ENCODE measurements at places on chromosomes 6 and 20.

- DNase-seq: no peak
These were observed 14.6 kb upstream of the SYNJ2 start for GRCh38 chr6:157967020-157967419.

GRCh38 chr20:33647603-33648395 lies 14.3 kb upstream of the C20orf144 start:
- no peak for DNase-seq

DNA sequence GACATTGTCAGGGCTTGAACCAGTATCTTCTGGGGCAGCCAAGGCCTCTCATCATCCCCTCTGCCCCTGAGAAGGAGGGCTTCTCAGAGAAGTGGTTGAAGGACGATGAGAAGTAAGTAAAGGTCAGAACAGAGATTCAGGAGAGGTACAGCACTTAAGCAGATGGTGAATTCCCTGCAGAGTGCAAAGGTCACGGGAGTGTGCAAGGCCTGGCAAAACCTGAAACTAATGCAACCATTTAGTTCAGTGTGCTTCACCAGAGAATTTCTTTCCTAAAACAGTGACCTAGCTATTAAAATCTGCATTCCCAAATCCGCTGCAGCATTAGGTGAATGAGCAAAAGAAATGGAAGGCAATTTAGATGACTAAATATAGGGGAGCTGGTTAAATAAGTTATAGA lies 58.4 kb downstream of the TRERF1 start:
- DNase-seq: no peak

DNA sequence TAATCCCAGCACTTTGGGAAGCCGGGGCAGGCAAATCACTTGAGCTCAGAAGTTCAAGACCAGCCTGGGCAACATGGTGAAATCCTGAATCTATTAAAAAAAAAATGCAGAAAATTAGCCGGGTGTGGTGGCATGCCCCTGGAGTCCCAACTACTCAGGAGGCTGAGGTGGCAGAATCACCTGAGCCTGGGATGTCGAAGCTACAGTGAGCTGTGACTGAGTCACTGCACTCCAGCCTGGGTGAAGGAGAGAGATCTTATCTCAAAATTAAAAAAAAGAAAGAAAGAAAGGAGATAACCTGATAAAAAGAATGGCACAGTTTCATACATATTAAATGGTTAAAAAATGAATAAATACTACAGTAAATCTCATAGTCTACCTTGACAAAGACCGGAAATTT lies 123.6 kb upstream of the TNFAIP3 start:
- DNase-seq: no peak

DNA sequence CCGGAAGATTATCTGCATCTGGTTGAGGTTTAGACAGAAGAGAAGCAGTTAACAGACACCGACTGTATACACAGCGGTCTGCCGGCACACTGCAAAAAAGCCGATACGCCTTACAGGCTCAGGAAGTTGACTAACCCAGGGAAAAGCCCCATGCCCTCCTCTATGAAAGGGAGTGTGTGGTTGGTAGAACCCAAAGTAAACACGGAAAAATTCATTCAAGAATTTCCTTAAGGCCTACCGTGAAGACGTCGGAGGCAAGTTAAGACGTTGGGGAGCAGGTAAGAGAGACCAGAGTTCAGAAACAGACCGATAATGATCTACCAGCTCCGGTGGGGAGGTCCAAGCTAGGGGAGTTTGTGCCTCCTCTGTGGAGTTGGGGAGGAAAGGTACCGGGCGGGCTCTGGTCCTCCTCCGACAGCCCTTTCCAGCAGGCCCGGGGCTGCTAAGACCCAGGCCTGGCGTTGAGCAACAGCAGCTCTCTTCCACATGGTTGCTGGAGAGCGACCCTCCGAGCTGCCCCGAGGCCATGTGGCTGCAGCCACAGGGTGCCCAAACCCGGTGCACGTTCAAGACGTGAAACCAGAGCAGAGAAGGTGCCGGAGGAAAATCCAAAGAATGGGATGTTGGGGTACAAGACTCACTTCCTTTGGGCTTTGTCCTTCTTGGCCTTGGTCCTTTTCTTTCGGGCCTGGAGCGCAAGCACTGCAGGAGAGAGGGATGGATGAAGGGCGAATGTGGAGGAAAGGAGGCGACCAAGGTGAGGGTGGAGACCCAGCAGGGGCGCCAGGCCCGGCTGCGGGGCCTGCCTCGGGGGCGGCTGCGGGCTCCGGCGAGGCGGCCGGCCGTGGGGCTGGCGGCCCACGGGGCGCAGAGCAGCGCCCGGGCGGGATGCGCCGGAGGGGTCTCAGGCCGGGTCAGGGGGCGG lies 809 bp downstream of the SRPK1 start:
- peak; percentile 10 for DNase-seq

DNA sequence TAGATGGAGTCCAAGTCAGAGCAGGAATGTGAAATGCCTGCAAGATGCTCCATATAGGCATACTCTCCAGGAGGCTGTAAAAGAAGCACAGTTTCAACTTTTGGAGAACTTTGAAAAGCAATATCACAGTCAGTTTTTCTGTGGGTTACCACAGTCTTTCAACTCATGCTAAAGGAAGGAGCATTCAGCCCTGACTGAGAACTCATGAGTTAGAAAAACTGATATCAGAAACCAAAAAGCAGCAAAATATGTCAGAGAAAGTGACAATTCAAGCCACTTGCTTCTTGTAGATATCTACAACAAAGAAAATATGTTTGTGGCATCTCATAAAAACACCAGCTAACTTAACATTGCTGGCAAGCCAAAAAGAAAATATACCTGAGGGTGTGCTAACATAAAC lies 36.1 kb upstream of the PTCHD4 start:
- no peak for DNase-seq

DNA sequence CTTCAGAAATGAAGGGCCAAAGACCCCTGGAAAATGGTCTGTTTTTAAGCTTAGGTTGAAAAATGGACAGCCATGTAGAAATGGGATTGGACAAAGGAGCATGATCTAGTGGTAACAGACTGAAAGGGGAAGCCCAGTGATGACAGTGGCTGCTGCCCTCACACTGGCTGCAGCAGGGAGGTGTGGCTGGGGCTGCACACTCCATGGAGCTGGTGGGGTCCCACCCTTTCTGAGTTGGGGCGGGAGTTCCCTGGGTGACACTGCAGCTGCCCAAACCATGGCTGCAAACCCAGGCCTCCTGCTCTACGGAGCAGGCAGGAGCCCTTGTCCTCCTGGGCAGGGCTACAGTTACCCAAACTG lies 8.5 kb upstream of the PACSIN1 start:
- DNase-seq: no peak

DNA sequence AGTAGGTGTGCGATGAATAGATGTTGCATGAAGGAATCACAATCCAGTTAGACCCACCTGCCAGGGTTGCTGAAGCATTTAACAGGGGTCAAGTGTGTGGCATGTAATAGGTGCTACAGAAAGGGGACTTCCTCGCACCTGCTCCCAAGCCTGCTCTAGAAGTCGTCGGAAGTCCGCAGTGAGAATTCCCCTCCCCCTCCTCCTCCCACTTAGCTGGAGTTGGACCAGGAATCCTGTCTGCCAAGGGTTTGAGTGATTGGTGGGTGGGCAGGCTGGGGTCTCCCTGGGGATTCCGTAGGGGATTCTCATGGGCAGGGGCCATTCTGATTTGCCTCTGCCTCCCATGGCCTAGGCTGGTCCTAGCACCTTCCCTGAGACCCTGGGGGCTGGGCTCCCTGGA lies 10.3 kb downstream of the SCRT2 start:
- no peak for DNase-seq

DNA sequence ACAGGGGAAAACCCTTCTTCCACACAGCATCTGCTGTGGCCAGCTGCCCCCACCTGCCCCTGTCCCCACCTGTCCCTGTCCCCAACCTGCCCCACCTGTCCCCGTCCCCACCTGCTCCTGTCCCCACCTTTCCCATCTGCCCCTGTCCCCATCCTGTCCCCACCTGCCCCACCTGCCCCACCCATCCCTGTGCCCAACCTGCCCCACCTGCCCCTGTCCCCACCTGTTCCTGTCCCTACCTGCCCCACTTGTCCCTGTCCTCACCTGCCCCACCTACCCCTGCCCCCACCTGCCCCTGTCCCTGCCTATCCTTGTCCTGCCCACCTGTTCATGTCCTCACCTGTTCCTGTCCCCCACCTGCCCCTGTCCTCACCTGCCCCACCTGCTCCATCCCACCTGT lies 6.4 kb upstream of the MYT1 start:
- DNase-seq: no peak

DNA sequence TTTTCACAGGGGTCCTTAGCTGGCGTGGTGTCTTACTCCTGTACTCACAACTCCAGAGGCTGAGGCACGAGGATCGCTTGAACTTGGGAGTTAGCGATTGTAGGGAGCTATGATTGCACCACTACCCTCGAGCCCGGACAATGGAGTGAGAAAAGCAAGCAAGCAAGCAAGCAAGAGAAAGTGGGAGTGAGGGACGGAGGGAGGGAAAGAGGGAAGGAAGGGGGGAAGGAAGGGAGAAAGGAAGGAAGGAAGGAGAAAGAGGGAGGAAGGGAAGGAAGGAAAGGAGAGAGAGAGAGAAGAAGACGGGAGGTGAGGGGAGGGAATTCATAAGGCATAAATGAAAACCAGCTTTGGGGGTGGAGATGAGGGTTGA lies 120.5 kb downstream of the TRIM27 start:
- no peak for DNase-seq

DNA sequence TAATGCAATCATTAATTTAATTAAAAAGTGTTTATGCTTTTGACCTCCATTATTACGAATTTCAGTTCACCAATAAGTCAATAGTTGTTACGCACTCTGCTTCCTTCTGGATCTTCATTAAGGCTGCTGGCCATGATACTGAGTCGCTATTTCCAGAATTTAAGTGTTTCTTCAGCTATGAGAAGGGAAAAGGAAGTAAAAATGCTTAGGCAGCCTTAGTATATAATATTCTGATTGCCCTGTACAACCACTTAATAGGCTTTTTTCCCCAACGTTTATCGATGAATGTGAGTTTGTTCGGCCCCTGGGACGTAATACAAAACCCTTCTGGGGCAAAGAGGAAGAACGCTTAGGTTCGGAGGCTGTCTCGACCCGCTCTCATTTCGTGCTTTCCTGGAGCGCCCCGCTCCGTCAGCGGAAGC lies 644 bp downstream of the OARD1 start:
- DNase-seq: no peak

GRCh38 chr6:106870069-106870468 lies 104.5 kb downstream of the CD24 start:
- no peak for DNase-seq

- DNase-seq: no peak
These were observed 142.3 kb downstream of the TBXT start for GRCh38 chr6:166025149-166025898.

DNA sequence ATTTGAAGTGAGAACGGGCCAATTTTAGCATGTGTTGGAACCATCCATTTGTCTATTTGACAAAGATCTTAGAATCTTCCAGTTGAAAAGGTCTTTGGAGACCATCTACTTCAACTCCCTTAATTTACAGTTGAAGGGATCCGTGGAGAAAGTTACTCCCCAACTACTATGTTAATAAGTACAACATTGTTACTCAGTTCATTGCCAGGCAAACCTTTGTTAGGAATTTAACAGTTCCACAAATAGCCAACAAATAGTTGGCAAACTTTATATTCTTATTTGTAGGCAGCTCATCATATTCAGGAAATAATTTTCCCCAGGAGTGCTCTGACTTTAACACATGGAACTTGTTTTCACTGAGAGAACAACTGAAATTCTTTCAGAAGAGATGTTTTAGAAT lies 81.0 kb upstream of the FLRT3 start:
- DNase-seq: no peak

GRCh38 chr6:121263742-121264141 lies 70.5 kb downstream of the TBC1D32 start:
- DNase-seq: no peak

GRCh38 chr6:6559994-6560570 lies 28.4 kb upstream of the LY86 start:
- DNase-seq: no peak

GRCh38 chr20:8735014-8735413 lies 333.9 kb upstream of the PLCB4 start:
- DNase-seq: no peak

- no peak for DNase-seq
These were observed 1.6 kb downstream of the STX7 start for GRCh38 chr6:132511210-132511830.

DNA sequence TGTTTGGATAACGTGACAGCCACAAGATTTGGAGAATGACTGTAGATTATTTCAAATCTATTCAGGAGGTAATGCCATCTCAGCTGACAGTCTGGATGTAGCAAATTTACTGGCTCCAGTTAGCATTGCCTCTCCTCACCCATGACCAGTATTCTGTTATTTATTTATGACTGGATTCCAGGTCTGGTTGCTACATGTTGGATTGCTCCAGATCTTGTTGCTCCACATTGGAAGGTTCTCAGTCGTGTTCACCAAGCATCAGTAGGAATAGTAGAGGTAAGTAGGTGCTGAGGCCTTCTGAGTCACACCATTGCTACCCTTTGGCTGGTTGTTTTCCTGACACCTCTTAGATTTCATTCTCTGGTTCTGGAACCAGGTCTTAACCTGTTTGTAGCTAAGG lies 69.5 kb upstream of the ELOVL5 start:
- no peak for DNase-seq

DNA sequence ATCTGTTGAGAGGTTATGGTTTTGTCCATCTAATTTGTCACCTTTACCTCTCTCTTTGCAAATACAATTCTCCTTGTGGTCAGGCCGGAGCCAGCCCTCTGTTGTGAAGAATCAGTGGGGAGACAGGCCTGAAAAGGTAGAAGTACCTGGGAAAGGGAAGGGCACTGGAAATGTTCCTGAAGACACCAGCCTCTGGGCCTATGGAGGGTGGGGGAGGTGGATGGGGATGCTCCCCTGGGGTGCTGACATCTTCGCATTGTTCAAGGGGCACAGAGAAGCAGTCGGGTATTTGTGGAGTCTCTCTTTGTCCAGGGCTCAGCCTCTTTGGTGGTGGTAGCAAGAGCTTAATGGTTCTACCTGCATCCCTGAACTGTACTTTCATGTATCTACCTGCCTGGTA lies 24.4 kb upstream of the AFDN start:
- no peak for DNase-seq

- no peak for DNase-seq
These were observed 261.4 kb upstream of the JARID2 start for GRCh38 chr6:14984519-14984853.

GRCh38 chr20:49167811-49168507 lies 20.2 kb downstream of the STAU1 start:
- no peak for DNase-seq

GRCh38 chr6:123159861-123160260 lies 163.8 kb downstream of the CLVS2 start:
- DNase-seq: no peak

- no peak for DNase-seq
These were observed 17.9 kb downstream of the PLCG1 start for GRCh38 chr20:41155261-41155660.

Data from stimulated activated CD8-positive, alpha-beta memory T cell treated with anti-CD3 and anti-CD28 coated beads, Interleukin-4, amount 100 ng/mL, for 4 hours (primary cell).